Endothelial cell (in vitro differentiated cells): ENCODE measurements at places on chromosomes 4 and X. TPM values are rescaled to one million over a fixed set of nuclear protein-coding genes. Genes with fewer than 3 reads are reported as not detected.

ERAS gene
- not detected for total RNA-seq

DMP1 gene
- total RNA-seq = 0.13 TPM

MMRN1 gene
- 304 TPM for total RNA-seq

ING2 gene
- 12.2 TPM for total RNA-seq

- no peaks in the 10 kb centered on the region for H3K36me3 ChIP-seq
- H3K27me3 ChIP-seq = no peaks in the 10 kb centered on the region
- no peak overlapping the region for H3K4me3 ChIP-seq
- DNase-seq = no peak
- H3K4me1 ChIP-seq = peaks cover 3% of the 10 kb centered on the region
These were observed 27.2 kb upstream of the EDNRA start for GRCh38 chr4:147453561-147454141.
